CD4-positive, alpha-beta memory T cell (primary cell): ENCODE measurements at places on chromosomes 12 and 14.

- no peak for DNase-seq
Observed at GRCh38 chr12:25126746-25127145, 68.2 kb downstream of the DNAI7 start.

- no peak for DNase-seq
Observed at GRCh38 chr12:57236925-57237595, 7.5 kb downstream of the SHMT2 start.

DNA sequence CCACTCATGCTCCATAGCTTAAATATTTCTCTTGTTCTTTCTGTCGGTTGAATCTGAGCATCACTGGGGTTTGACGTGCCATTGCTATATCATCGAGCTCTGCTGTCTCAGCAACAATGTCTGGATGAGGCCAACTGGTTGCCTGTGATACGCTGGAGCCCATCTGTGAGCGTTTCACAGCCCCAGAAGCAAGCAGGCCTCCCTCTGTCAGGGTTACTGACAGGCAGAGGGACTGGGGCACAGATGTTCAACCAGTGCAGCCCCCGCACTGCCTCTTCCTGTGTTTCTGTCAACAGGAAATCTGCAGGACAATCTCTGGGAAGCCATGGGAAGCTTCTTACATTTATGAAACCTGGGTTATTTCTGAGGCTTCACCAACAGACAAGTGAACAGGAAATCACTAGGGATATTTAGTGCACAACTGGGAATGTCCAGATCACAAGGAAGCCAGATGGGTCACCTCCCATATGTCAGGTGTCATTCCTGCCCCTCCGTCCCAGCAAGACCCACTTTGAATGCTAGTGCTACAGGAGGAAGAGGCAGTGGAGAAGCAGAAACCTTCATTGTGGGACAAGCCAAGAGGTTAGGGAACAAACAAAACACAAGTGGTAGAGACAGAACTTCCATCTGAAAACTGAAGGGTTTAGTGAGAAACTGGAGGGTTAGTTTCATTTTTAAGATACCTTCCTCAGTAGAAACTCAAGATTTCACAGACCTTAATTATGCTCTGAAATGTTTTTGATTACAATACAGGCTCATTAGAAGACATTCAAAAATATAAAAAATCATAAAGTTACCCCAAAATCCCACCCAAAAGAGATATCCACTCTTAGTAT, 24.1 kb downstream of the DMAC2L start:
- no peak for DNase-seq

DNA sequence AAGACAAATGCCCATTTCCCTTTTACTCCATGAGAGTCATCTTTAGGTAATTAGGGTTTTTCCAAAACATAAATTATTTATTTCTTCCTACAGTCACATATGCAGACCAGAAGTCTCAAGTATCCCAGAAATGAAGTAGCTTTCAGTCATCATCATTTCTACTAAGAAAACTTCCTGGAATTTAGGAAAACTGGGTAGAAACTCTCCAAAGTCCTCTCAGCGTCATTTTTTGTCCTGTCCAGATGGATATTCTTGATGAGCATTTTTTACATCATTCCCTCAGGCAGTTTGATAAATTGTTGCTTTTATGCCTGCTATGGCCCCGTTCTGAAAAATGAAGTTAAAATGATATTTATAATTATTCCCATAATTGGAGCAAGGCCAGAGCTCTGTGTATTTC, 93.9 kb upstream of the DCN start:
- no peak for DNase-seq

DNA sequence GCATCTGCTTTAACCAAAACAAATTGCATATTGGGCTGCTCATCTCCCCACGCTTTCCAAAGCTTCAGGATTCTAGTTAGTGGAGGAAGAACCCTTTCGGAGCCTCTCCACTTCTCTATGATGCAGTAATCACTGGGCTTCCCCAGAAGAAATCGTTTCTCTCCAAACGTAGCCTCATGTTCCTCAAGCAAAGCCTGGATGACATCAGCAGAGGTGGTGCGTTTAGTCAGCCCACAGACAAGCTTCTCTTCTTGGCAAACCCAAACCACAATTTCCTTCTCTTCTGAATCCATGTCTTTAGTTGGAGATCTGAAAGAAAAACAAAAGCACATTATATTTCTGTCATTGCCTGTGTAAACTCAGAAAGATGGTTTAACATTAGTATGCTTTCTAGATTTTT, 30.6 kb downstream of the RASSF9 start:
- DNase-seq: no peak

- no peak for DNase-seq
Observed at GRCh38 chr14:76259029-76259735, 107.5 kb downstream of the GPATCH2L start.

DNA sequence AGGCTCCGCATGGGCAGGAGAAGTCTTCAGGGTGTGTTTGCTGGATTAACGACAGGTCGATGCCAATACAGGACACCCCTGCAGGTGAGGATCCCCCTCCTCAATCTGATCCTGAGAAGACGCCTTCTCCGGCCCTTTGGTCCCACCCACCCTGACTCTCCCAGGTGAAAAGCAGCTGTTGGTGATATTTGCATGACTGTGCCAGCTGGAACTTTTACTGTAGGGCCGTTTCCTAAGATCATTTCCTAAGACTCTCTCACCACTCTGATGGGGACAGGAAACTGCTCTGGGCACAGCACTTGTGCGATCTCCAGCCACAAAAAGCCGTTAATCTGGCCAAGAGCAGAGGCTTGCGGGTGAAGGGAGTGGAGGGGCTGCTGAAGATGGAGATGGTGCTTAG, 16.8 kb upstream of the EIF5 start:
- DNase-seq: no peak

- no peak for DNase-seq
Observed at GRCh38 chr12:113069751-113070116, 13.2 kb downstream of the DTX1 start.

- DNase-seq: no peak
Observed at GRCh38 chr14:59299731-59300130, 111.3 kb downstream of the DAAM1 start.

- no peak for DNase-seq
Observed at GRCh38 chr12:31011336-31011735, 62.3 kb upstream of the DDX11 start.

DNA sequence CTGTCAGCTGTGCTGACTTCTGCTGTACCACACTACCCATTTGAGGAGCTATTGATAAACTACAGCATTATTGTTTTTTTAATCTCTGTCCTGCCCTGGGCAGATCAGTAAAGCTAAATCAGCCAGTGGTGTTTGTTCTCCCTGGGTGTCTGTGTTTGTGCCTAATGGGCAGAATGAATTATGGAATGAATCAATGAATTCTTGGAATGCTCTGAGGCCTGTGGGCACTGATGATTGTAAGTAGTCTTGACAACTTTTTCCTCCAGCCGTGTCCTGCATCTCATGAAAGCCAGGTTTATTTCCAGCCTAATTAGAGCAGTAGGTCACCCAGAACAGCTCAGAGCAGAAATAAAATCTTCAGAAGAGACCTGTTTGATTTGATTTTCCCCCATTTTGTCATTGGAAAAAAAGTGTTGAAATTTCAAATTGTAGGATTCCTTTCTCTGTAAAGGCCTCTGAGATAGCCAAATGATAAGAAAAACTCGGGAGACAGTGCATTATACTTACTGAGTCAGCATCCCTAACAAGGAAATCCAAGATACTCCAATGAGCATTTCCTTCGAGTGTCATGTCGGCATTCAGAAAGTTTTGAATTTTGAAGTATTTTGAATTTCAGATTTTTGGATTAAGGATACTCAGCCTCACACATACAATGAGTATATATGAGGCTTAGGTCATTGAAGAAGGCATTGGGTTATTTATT, 19.4 kb upstream of the EVL start:
- DNase-seq: no peak
